ENCODE measurements at places on chromosomes 4 and X. TPM values are rescaled to one million over a fixed set of nuclear protein-coding genes. Genes with fewer than 3 reads are reported as not detected.

Gene ZMAT1
- total RNA-seq = 0.41 TPM

Gene SOD3
- total RNA-seq = 0.14 TPM

Gene LUZP4
- total RNA-seq = not detected

Gene CXorf65
- not detected for total RNA-seq

Gene SUPT20HL2
- total RNA-seq = not detected

Gene MMRN1
- 17.9 TPM for total RNA-seq
